H4 (cell line): ENCODE measurements at places on chromosomes 2 and 18. TPM values are rescaled to one million over a fixed set of nuclear protein-coding genes. Genes with fewer than 3 reads are reported as not detected.

Gene FOXD4L1
- total RNA-seq, result not detected in 2 replicates

- DNase-seq, result peak; percentile 18
These were observed 45.8 kb downstream of the CYBRD1 start for GRCh38 chr2:171568089-171568488.

- no peak for DNase-seq
These were observed 103.9 kb upstream of the XIRP2 start for GRCh38 chr2:166784296-166784946.

DNA sequence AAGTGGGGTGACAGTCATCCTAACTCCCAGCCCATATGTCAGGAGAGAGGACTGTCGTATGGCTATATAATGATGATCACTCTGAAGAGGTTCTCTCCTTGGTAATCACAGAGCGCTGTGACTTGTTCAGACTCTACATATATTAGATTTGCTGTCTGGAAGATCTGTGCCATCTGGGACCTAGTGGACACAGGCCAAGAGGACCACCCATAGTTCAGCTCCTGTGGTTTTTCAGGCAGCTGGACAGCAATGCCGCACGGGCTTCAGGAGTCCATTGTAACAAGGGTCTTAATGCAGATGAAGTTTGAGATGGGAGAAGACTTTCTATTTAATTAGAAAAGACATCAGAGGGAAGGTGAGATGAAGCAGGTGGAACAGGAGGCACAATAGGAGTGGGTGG lies 40.1 kb upstream of the EPHA4 start:
- DNase-seq, result no peak

- DNase-seq, result no peak
These were observed 3.9 kb downstream of the IL18R1 start for GRCh38 chr2:102359527-102359926.

GRCh38 chr18:67239826-67240225 lies 276.7 kb downstream of the DSEL start:
- no peak for DNase-seq
